ENCODE measurements at places on chromosomes 7 and 10. TPM values are rescaled to one million over a fixed set of nuclear protein-coding genes. Genes with fewer than 3 reads are reported as not detected.

Gene NUPR2
- total RNA-seq, result not detected

Gene PDZD7
- 2.9 TPM for total RNA-seq

DNA sequence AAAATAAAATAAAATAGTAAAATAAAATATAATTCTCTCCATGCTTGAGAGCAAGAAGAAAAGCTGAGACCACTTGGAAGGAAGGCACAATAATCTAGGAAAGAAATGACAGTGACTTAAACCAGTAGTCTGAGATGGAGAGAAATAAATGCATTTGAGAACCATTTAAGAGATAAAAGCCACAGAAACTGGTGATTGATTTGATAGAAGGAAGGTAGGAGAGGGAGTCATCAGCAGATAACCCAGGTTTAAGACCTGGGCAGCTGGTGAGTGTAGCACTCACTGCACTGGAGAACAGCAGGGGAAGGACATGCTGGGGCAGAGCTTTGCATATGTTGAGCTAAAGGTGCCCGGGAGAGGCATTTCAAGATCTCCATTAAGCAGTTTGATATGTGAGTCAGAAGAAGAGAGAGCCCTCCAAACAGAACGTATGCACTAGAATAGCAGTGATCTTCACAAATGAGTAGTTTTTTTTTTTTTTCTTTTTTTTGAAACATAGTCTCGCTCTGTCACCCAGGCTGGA, 268.0 kb downstream of the DYNC1I1 start:
- no peak for ATAC-seq

GRCh38 chr7:24341691-24342413, 57.9 kb downstream of the NPY start:
- no peak for ATAC-seq

DNA sequence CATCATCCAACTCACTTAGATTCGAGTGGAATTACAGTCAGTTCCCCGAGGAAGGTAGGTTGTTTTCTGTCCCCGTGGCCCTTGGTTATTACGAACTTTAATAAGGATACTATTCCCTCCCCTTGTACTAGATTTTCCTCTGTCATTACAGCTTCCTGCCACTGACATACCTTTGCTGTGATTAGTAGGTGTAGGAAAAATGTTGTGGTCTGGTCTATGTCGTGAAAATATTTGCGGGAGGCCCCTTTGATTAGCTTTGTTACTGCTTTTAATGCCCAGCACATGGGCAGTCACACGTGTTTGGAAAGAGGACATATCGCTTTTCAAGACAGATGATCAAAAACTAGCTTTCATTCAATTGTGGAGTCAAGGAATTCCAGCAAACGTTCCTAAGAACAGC, 92.2 kb downstream of the GATA3 start:
- ATAC-seq, result no peak

DNA sequence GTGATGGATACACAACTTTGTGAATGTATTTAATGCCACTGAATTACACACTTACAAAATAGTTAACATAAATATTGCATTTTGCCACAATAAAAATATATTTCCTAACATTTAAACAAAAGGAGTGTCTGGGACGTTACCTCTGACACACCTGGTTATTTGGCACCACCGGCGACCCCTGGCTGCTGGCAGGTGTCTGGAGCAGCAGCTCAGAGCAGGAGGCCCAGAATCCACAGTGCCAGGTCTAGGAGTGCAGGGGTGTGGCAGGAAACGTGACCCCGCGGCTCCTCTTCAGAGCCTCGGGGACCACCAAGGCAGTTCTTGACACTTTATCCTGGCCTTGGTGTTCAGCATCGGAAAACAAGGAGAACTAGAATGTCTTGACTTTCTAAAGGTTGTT, 46.3 kb downstream of the MGMT start:
- no peak for ATAC-seq

GRCh38 chr10:76759681-76760080, 877.9 kb downstream of the KCNMA1 start:
- no peak for ATAC-seq

Gene ZNF804B
- total RNA-seq, result not detected

GRCh38 chr7:52344015-52344414, 691.4 kb upstream of the POM121L12 start:
- ATAC-seq, result no peak

Gene HNRNPH3
- 133 TPM for total RNA-seq

DNA sequence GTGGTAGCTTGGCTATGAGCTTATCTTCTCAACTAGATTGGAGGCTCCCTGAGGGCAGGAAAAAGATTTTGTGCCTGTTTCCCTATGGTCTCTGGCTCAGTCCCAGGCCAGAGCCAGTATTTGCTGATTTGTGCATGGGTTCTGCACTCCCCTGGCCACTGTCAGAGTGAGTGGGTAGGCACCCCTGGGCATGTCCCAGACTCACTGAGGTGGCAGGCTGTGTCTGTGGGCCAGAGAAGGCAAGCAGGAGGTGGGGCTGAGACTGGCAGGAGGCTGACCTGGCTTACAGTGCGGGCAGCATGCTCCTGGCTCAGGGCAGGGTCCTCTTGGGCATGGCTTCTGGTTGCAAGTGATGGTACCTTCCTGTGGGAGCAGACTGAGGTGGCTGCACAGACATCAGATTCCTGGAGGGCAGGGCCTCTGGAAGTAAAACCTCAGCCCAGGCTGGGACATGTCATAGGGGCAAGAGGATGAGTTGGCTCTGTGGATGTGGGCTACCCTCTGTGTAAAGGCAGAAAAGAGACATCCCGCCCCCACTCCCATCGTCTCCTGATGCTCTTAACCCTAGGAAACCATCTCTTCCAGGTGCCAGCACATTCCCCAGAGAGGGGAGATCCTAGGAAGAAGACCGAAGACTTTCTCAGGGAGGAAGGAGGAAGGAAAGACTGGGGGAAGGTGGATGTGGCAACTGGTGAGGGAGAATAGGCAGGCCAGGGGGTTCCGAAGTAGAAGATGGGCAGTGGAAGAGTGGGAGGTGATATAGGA, 4.3 kb downstream of the KCP start:
- no peak for ATAC-seq

DNA sequence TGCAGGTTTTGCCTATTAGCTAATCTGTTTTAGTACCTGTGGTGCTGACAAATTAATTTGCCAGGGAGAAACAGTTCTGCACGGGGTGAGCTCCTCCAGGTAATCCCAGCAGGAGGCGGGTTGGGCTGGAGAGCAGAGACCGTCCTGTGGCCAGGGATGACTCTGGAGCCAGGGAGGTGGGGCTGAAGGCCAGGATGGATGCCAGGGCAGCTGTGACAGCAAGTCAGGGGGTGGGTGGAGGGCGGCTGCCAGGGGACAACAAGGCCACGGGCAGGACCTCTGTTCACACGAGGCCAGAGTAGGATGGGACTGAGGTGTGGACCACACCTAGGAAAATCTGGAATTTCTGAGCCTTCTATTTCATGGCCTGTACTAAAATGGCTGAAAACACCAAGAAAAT, 48.9 kb downstream of the C10orf143 start:
- ATAC-seq, result no peak

Gene MBL2
- total RNA-seq, result not detected

DNA sequence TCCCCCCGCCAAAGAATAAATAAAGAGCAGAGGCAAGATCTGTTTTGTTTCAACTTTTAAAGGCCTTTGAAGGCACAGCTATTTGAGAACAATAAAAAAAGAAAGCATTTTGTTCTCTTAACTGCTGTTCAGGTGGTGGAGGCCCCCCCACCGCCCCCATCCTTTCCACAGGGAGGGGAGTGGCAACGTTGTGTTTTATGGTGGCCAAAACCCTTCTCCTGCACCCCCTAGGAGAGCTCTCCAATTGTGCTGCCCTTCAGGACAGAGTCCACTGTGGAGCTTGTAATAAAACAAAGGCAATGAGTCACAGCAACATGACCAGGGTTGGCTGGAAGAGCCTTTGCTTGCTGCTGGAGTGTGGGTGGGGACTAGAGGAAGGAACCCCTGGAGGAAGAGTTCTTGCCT, 987.9 kb downstream of the KCNMA1 start:
- ATAC-seq, result no peak

- ATAC-seq, result no peak
These were observed 329.4 kb downstream of the KCNMA1 start for GRCh38 chr10:77308084-77308732.

Gene CUBN
- total RNA-seq, result 0.45 TPM

Gene TMEM184A
- not detected for total RNA-seq

DNA sequence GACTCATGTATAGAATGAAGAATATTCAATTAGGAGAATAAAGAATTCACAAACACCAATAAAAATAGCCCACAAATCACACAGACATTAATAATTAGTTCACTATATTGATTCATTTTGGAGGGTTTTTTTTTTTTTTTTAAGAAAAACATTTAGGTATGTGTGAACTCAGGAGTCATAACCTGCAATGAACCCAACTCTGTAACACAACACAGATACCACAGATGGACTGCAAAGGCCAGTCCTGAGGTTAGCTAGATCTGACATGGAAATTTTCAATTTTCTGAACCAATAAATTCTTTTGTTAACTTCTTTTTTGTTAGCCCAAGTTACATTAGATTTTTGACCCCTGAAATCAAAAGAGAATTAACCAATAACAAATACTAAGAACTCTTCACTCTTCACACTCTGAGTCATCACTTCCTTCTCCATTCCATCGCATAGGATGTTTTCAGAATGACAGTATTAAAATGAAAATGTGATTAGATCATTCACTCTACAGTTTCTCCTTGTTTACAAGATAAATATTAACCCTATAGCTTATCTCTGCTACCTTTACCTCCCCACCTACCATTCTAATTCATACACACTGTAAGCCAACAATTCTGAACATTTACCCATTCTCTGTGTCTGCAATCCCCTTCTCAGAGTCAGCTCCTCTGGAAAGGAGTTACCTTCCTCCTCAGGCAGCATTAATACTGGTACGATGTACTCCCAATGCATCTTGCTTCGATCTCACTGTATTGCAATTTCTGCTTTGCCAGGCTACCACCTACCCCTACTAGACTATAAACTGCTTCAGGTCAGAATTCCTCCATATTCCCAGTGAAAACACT, 141.5 kb downstream of the LRRN3 start:
- peak; percentile 87 for ATAC-seq

GRCh38 chr7:118285358-118285757, 60.9 kb downstream of the ANKRD7 start:
- ATAC-seq, result no peak

Gene MMRN2
- total RNA-seq, result not detected

Gene TRIM73
- total RNA-seq, result 8.6 TPM

- ATAC-seq, result no peak
These were observed 1.8 kb downstream of the LLCFC1 start for GRCh38 chr7:142940966-142941535.

DNA sequence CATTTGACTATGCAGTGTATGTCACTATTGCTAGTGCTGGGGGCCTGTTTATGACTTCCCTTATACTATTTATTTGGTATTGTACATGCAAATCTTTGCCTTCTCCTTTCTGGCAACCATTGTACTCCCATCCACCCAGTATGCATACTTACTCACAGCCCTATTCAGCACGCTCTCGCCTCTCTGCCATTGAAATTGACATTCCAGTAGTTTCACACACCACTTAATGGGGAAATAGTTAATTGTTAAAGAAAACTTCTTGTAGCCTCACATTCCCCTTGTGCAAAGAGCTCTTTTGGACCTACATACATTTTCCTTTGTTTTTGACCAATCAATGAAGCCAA, 9.9 kb downstream of the CLDN12 start:
- ATAC-seq, result no peak

Gene GBX1
- not detected for total RNA-seq

Gene NHLRC2
- total RNA-seq, result 20.5 TPM

Gene CYP26C1
- total RNA-seq, result not detected

Gene DPP6
- not detected for total RNA-seq

- peak; percentile 80 for ATAC-seq
These were observed 238.0 kb upstream of the INHBA start for GRCh38 chr7:41940760-41941343.

Gene TRIP6
- 43.5 TPM for total RNA-seq

Data from activated T-helper 17 cell treated with anti-CD3 and anti-CD28 coated beads, Interleukin-2, amount 50 U/mL, for 72 hours (primary cell).